Suppressor macrophage (primary cell): ENCODE measurements at places on chromosomes 1 and 21.

DNA sequence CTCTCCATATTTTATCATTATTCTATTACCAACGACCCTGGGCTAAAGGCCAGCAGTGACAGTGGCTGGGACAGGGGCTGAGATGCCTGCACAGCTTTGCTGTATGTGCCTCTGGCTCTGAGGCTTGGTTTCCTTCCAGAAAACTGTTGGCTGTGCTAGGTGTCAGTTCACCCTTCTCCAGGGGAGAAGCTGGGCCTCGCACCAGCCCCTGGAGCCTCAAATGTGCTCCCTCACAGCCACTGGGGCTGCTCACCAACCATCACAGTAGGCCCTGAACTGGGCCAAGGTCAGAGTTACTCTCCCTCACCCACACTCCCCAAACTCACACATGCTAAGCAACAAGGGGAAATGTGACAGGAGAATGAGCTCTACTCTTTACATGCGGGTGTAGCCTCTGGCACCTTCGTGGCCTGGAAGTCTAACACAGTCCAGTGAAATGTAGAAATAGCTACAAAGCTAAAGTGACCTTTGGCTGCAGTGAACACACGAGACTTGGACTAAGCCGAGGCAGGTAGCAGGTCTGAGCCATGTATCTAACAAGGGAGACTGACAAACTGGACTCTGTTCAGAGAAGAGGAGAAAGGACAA, 4.7 kb upstream of the CD160 start:
- DNase-seq: no peak

- peak; percentile 68 for DNase-seq
These were observed 35.0 kb downstream of the UCK2 start for GRCh38 chr1:165862448-165862847.

GRCh38 chr21:32307706-32308105, 9.1 kb downstream of the MRAP start:
- no peak for DNase-seq

DNA sequence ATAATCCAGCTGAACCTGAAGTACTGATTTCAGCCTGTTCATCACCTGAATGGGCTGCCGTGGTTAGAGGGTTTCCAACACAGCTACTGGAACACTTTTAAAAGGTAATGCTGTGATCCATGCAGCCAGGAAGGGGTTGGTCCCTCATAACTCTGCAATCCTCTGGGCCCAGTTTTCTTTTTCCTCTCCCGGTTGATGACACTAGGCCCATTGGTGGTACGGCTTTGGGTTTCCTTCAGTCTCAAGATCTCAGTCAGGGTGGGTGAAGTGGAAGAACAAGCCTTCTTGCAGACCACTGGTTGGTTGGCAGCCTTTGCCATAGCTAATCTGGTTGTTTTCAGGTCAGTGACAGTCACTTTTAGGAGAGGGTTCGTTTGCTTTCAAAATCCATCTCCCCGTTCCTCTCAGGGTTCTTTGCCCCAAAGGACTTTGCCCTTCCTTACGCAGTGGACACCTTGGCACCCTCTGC, 502 bp upstream of the SLC35A3 start:
- DNase-seq: peak; percentile 2

GRCh38 chr1:22255341-22256212, 112.7 kb upstream of the WNT4 start:
- DNase-seq: no peak

DNA sequence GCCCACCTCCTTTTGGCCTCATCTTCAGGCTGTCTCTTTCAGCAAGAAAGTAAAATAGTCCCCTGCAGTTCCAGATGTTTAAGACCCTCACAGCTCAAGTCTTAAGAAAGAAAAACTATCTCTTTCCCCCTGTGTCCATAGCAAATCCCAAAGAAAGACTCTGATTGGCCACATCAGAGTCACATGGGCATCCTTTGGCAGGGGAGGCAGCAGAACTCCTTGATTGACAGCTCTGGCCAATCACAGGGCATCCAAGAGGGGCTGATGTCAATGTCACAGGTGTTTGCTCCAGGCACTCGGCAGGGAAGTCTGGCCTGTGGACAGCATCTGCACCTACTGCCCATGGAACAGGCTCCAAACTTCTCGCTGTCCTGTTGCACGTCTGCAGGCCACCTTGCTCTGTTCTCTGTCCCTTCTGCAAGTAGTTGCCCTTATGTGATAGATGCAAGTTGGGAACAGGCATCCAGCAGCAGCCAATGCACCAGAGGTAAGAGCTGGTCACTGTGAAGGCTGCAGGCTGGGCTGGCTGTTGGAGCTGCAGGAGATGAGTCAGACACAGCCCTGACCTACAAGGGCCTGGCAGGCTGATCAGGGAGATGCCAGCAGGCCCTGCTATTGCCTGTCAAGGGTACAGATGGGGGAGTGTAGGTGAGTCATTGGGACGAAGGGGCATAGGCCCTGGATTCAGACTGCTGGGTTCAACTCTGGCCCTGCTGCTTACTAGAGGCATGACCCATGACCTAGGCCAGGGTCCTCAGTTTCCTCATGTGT, 96.8 kb upstream of the TMEM51 start:
- DNase-seq: no peak

DNA sequence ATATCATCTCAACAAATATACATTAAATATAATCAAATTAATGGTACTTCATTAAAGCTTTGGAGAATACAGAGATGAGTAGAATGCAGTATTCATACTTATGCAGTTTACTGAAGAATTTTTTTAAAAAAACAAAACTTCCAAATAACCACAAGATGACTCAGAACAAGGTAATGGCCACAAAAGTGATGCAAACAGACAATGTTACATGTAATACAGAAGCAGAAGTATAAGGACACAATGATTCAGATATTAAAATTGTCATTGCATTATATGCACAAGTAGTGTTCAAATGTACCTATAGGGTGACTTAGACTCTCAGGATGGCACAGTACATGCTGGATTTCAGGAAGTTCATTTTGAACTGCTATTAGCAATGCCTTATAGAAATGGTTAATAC, 227.2 kb upstream of the ST6GALNAC5 start:
- DNase-seq: peak; percentile 1

DNA sequence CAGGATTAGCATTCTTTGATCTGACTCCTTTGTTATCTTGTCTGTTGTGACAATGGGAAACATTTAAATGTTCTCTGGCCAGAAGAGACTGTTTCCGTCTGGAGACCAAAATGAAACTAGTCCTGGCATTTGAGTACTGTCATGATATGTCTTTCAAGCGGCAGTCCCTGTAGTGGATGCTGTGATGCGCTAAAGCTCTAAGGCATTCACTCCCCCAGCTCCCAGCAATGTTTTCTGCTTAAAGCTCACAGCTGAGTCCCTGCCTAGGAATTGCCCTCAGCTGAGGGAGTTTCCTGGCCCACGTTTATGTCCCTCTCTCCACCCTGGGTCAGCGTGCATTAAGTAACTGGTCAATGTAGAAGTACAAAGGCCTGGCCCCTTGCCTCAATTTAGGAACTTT, 109.4 kb downstream of the UCHL5 start:
- no peak for DNase-seq

DNA sequence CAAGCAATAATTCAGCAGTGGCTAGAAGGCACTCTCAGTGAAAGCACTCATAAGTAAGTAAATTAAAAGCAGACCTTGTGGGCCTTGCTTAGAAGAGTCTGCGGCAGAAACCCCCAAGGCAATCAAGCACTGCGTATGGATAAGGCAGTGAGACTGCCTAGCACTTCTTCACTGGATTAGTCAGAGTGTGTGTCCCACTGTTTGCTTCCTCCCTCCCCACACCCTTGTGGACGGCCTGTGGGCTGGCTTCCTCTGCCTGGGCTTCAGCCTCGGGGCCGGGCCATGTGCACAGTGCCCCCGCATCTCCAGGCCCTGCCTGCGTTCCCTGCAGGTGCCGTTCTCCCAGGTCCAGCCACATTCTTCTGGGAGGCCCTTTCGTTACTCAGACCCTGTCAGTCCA, 23.8 kb downstream of the AGT start:
- DNase-seq: no peak

DNA sequence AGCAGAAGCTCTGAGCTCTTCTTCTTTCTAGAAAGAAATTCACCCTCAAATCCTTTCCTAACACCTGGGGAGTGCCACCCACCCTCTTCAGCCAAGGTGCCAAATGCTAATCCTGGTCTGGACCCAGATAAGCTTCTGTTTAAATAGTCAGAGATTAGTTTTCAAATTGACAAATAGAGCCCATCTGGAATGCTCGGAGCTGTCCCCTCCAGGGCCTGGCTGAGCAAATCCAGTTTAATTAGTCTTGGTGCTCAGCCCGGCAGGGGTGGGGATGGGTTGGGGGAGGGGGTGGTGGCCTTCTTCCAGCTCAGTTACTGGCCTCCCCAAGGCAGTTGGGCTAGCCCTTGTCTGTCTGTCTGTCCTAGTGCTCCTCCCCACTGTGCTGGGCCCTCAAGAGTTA, 269.5 kb downstream of the GRIK3 start:
- no peak for DNase-seq

GRCh38 chr1:160243767-160244166, 18.6 kb downstream of the DCAF8 start:
- DNase-seq: no peak

GRCh38 chr1:111660204-111661150, 40.9 kb downstream of the RAP1A start:
- DNase-seq: peak; percentile 51

GRCh38 chr1:45585496-45586075, 1.7 kb downstream of the NASP start:
- DNase-seq: no peak

DNA sequence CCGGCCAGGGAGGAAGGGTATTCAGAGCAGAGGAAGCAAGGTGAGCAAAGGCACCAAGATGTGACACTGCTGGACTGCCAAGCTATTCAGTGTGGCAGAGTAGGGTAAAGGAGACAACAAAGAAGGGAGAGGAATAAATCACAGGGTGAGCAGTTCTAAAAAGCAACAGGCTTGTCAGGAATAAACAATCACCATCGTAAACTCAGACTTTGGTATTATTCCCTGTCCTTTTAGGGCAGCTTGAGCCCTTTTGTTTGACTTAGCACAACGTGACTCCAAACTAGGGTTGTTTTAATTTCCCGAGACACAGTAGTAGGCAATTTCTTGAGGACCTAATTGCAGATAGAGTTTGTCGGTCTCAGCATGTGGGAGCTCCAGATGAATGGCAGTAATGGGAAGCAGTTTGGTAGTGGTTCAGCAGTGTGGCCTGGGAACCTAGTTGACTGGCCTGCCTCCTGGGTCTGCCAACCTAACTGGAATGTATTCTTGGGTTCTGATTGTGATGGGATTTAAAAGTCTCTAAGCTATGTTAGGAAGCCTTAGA, 4.3 kb downstream of the CR1L start:
- no peak for DNase-seq

DNA sequence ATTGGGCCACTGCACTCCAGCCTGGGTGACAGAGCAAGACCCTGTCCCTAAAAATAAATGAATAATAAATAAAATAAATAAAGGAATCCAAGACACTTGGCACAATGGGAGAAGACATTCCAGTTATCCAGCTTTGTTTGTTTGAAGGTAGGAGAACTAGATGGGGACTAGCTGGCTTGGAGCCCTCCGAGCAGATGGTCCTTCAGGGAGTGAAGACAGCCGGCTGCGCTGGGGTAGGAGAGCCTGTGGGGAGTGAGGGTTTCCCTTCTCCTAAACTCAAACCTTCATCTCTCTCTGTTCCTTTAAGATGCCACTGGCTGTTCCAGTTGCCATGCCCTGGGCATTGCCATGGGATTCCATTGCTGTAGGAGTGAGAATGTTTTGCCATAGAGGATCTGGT, 120.6 kb downstream of the NAV1 start:
- DNase-seq: no peak
